ENCODE measurements at places on chromosomes 12 and 14.

- no peak overlapping the region for H3K27ac ChIP-seq
- peaks cover 26% of the 10 kb centered on the region for H3K36me3 ChIP-seq
- H3K4me1 ChIP-seq = peaks cover 14% of the 10 kb centered on the region
- H3K27me3 ChIP-seq = no peaks in the 10 kb centered on the region
- DNase-seq = no peak
Measured at GRCh38 chr14:77103475-77103874, 5.4 kb downstream of the CIPC start.

- no peaks in the 10 kb centered on the region for H3K27me3 ChIP-seq
- H3K4me3 ChIP-seq = no peak overlapping the region
- H3K4me1 ChIP-seq = peaks cover 21% of the 10 kb centered on the region
- no peak overlapping the region for H3K27ac ChIP-seq
- H3K36me3 ChIP-seq = no peaks in the 10 kb centered on the region
Measured at GRCh38 chr14:96130391-96130790, 74.2 kb upstream of the BDKRB2 start.

GRCh38 chr12:16605642-16606116 is 283 bp downstream of the LMO3 start:
- H3K27me3 ChIP-seq = peaks cover 5% of the 10 kb centered on the region
- no peaks in the 10 kb centered on the region for H3K36me3 ChIP-seq
- no peak overlapping the region for H3K27ac ChIP-seq
- DNase-seq = no peak
- no peak overlapping the region for H3K4me3 ChIP-seq
- no peaks in the 10 kb centered on the region for H3K4me1 ChIP-seq

DNA sequence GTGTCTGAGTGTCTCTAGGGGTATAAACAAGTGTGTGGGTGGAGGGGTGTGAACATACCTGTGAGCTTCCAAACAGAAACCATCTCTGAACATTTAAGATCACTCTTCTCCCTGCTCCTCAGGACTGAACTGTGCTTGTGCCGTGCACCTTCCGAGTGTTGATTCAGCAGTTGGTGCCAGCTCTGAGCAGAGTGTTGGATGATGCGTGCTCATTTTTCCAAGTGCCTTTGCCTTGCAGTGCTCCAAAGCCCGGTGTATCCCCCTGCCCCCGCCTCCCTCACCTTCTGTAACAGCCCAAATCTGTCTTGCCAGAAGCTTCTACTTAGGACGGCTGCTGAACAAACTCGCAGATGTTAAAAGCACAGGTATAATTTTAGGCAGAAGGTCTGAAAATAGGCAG is 4.4 kb downstream of the WSCD2 start:
- peaks cover 23% of the 10 kb centered on the region for H3K27me3 ChIP-seq
- H3K36me3 ChIP-seq = no peaks in the 10 kb centered on the region
- no peak for DNase-seq
- H3K27ac ChIP-seq = no peak overlapping the region
- H3K4me1 ChIP-seq = peaks cover 3% of the 10 kb centered on the region

DNA sequence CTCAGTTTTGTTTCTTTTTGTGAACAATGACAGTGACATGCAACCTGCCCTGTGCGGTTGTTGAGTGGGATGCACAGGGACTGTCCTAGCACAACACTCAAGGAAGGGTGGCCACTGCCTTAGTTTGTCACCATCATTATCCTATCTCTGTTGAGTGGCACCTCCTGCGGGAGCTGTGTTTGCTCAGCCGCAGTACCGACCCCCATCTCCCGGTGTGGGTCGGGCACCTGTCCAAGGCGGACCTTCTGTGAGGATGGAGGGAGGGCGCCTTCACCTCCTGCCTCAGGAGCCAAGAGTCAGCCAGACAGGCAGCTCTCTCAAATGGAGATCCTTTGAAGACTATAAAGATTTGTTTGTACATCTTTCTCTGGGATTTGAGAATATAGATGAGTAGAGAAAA is 142.1 kb downstream of the TSPAN9 start:
- H3K27ac ChIP-seq = no peak overlapping the region
- H3K4me1 ChIP-seq = no peaks in the 10 kb centered on the region
- no peak for DNase-seq
- H3K36me3 ChIP-seq = no peaks in the 10 kb centered on the region
- H3K4me3 ChIP-seq = no peak overlapping the region

DNA sequence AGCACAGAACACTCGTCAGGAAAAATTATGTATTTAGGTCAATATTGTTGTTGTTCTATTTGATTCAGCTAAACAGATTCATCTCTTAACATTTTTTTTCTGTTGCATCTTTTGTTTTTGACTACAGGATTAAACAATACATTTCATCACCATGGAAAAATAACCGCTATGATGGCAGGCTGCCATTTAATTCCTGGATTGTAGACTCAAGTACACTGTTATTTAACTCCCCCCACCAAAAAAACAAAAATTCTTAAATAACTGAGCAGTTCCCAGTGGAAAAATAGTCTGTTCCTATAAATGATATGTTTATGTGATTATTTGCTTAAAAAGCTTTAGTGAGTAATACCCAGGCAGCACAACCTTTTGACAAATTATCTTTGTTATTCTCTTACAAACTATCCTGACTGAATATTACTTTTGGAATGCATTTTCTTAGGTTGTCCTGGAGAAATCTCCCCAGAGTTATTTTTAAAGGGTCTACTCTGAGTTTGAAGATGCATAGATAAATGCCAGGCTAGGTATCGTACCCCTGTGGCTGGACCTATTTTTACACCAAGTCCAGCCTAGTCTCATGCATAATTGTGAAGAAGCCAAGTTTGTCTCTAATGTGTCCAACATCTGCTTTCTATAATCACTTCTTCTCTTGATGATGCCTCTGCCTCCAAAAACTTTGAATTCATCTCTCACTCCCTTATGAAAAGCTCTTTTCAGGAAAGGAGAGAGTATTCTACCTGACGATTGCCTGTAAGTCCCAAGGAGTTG is 3.7 kb downstream of the KERA start:
- no peaks in the 10 kb centered on the region for H3K27me3 ChIP-seq
- H3K27ac ChIP-seq = no peak overlapping the region
- H3K4me1 ChIP-seq = no peaks in the 10 kb centered on the region
- DNase-seq = no peak
- no peaks in the 10 kb centered on the region for H3K36me3 ChIP-seq
- no peak overlapping the region for H3K4me3 ChIP-seq

GRCh38 chr14:102923201-102923924 is 900 bp downstream of the AMN start:
- H3K27ac ChIP-seq = no peak overlapping the region
- no peak for DNase-seq
- peaks cover 32% of the 10 kb centered on the region for H3K4me1 ChIP-seq
- H3K36me3 ChIP-seq = no peaks in the 10 kb centered on the region
- H3K4me3 ChIP-seq = peak overlapping the region; percentile 38

DNA sequence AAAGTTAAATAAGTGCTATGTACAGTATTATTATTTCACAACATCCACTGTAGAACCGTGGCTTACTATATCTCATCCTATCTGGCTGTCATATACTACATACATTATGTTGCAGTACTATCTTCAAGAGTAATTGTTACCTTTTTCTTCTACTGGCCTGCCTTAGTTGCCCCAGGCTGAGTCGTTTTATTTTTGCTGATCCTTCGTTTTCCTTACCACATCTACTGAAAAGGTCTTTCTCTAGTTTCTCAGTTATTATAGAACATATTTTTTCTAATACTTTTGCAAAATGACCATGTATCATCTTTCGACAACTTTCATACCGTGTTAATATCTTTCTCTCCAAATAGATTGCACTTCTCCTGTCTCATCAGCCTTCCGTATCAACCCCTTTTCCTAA is 523.1 kb downstream of the SOX5 start:
- no peak for DNase-seq
- H3K36me3 ChIP-seq = no peaks in the 10 kb centered on the region
- H3K27ac ChIP-seq = no peak overlapping the region
- no peak overlapping the region for H3K4me3 ChIP-seq

DNA sequence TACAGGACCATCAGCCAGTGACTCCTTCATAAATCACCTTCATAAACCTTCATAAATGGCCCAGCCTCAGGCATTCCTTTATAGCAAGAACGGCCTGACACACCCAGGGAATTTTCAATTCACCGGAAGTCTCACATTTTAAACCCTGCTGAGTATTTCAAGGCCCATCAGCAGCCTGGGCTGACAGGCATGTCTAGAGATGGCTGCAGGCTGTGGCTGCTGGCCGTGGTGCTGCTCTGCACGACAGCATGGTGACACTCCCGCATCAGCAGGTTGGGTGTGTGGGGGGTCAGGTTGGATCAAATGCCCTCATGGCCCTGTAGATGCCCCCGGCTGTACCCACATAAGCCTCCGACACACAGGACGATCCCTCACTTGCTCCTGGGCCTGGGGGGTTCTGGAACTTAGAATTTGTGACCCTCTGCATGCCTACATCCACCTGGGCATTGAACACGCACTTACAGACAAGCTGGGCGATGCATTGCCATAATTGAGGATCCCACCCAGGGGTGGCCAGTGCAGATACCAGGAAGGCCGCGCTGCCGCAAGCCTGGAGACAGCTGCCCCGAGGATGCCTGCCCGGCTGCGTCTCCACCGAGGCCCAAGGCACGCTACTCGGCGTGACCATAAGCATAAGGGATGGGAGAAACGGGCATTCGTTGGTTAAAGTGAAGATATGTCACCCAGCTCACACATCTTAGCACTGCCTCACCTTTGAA is 124.3 kb downstream of the PIWIL1 start:
- H3K27ac ChIP-seq = no peak overlapping the region
- no peak overlapping the region for H3K4me3 ChIP-seq
- H3K36me3 ChIP-seq = no peaks in the 10 kb centered on the region

- H3K4me3 ChIP-seq = no peak overlapping the region
- H3K27ac ChIP-seq = no peak overlapping the region
- no peaks in the 10 kb centered on the region for H3K4me1 ChIP-seq
- no peaks in the 10 kb centered on the region for H3K27me3 ChIP-seq
- no peak for DNase-seq
- no peaks in the 10 kb centered on the region for H3K36me3 ChIP-seq
Measured at GRCh38 chr12:2161473-2161872, 108.7 kb downstream of the CACNA1C start.

DNA sequence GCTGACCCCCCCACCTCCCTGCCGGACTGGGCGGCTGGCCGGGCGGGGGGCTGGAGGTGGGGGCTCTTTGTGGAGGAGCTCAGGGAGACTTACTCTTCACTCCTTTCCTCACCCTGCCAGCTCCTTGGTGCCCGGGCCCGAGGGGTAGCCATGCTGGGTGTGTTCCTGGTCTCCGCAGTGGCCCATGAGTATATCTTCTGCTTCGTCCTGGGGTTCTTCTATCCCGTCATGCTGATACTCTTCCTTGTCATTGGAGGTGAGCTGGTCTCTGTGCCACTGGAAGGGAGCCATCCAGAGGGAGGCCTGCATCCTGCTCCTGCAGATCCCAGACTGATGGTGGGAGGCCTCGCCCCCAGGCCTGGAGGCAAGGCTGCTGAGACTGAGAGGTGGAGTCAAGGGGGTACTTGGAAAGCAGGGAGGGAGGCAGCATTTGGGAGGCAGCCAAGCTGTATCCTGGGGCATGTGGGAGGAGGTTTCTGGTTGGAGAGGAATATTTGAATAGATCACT is 19.7 kb downstream of the SOAT2 start:
- H3K36me3 ChIP-seq = no peaks in the 10 kb centered on the region
- H3K27ac ChIP-seq = no peak overlapping the region
- H3K4me1 ChIP-seq = no peaks in the 10 kb centered on the region
- H3K27me3 ChIP-seq = no peaks in the 10 kb centered on the region

DNA sequence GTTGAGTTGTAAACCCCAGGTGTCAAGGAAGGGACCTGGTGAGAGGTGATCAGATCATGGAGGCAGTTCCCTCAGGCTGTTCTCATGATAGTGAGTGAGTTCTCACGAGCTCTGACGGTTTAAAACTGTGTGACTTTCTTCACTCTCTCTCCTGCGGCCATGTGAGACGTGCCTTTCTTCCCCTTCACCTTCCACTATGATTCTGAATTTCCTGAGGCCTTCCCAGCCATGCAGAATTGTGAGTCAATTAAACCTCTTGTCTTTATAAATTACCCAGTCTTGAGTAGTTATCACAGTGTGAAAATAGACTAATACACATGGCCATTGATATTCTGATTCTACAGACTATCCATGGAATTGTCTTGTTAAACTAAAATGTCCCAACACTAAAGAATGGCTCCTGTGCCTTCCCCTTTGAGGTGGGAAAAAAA is 85.6 kb downstream of the SLC2A13 start:
- H3K27me3 ChIP-seq = no peaks in the 10 kb centered on the region
- no peak overlapping the region for H3K27ac ChIP-seq
- no peaks in the 10 kb centered on the region for H3K4me1 ChIP-seq
- H3K4me3 ChIP-seq = no peak overlapping the region
- no peaks in the 10 kb centered on the region for H3K36me3 ChIP-seq
